ENCODE measurements at places on chromosomes 6 and 20.

DNA sequence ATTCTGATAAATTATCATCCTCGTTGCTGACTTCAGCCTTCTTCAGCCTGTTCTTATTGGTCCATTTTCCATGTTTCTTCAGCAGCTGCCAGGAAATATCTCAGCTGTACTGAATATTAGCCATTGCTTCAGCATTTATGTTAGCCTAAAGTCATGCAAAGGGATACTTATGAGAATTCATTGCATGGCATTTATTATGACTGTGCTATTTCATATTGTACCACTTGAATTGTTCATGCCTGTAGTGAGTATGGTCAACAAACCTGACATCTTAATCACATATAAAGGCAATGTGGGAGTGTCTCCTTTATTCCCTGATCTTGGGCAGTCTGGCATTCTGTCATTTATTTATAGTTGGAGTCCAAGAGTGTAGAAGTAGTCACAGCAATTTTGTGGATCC lies 193.4 kb upstream of the SLC35B3 start:
- DNase-seq: no peak

DNA sequence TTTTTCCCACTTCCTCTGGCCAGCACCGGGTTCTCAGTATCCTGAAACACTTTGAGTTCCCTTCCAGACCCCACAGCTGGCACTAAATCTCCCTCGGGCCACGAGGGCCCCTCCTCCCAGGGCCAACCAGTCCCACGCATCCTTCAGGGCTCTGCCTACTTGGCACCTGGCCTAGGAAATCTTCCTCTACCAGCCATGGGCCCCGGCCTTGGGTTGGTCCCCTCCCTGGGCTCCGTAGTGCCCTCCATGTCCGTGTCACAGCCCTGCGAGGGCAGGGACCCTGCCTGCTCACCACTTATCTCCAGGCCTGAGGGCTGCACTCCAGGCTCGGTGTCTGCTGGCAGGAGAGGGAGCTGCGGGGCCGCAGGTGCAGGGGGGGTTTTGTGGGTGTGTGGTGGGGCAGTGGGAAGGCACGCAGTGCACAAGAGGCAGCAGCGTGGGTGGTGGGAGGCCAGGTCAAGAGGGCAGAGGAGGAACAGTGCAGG lies 48.8 kb upstream of the CDH22 start:
- DNase-seq: no peak

DNA sequence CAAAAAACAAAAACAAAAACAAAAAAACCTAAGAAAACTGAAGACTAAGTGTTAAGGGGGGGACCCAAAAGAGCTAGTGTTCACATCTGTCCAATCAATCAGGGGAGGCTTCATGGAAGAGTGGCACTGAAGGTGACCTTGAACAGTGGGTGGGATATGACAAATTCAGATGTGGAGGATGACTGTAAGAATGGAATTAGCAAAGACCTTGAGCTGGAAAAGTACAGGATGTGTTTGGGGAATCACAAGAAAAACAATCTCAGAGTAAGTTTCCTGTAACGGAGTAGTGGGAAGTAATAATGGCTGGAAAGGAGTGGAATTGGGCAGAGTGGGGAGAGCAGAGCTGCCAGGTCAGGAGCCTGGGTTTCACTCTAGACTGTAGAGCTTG lies 2.9 kb upstream of the IER3 start:
- DNase-seq: no peak

DNA sequence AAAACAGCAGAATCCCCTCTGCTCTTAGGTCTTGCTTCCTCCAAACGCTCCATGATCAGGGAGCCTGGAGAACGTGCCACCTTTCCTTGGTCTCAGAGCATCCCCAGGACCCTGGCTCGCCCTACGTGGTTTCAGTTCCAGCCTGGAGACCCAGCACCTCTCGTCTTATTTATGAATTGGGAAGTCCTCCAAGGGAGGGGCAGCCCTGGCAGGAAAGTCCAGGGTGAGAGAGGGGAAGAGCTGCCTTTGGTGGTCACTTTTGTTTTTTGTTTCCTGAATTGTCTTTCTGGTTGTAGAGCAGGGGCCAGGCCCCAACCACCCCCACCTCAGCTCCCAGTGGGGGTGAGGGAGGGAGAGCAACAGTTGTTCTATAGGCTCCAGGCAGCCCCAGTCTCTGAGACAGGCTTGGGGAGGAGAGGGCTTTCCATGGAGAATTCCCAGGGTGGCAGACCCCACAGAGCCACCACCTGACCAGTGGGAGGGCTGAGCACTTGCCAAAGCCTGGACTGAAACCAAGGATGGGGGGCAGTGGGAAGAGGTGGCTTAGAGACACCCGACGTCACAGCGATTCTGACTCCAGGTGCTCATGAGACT lies 88.8 kb downstream of the PRND start:
- no peak for DNase-seq

- no peak for DNase-seq
Observed at GRCh38 chr6:28337121-28337520, 1.2 kb upstream of the ZSCAN31 start.

DNA sequence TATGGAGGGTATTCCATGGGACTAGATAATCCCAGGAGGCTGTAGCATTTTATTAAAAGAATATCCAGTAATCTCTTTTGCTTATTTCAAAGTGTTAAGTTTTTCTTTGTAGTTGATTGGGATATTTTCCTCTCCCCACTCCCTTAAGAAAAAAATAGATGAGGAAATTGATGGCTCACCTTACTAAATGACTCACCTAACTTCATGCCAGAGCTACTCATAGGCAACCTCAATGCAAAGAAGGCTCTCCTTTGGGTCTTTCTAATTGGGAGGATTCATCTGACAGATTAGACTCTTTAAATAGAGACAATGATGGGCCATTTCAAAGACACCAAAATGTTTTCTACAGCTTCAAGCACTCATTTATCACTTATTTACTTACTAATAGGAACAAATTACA lies 528.5 kb upstream of the BTBD3 start:
- DNase-seq: no peak

GRCh38 chr6:12369781-12370262 lies 79.7 kb downstream of the EDN1 start:
- DNase-seq: no peak

DNA sequence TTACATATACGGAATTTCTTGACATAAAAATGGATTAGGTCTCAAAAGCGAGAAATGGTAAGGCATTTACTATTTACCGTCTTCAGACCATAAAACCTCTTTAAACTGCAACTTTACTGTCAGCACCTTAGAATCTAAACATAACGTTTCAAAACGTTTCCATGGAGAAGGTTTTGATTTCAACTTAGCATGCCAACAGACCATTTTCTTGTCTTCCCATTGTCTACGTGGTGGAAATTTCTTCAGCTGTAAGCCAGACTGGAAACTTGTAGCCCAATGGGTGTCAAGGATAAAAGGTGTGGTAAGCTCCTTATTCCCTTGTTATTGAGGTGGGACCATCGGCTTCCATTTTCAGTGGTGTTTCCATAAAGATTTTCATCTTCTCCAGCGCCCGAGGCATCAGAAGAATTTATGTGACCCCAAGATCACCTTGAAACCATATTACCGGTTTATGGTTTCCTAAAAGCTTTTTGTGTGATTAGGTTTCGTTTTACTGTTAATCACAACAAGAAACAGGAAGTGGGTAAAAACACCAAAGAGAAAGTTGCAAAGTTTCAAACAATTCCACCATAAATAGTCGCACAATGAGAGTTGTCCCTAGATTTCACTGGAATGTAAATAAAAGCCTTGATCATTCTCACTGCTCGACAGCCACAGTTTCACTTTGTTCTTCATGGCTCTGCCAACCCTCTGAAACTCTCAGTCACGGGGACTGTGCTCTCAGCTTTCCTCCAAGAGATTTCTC lies 63.0 kb upstream of the CD2AP start:
- DNase-seq: peak; percentile 47

GRCh38 chr6:127939442-127940066 lies 38.7 kb upstream of the THEMIS start:
- DNase-seq: no peak

- no peak for DNase-seq
Observed at GRCh38 chr6:136073216-136073615, 176.9 kb downstream of the MTFR2 start.

DNA sequence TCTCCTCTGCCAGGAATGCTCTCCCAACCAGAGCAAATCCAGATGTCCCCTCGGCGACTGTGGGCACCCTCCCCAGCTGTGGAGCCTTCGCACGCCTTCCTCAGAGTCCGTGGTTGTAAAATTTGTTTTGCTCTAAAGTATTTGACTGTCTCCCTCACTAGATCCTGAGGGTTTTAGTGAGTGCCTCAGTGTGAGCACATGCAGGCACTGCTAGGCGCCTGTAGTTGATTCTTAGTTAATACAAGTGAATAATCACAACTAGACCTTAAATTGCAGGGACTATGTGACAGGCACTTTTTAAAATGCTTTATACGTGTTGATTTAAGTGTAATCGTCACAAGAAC lies 680 bp upstream of the MTCH1 start:
- DNase-seq: no peak

DNA sequence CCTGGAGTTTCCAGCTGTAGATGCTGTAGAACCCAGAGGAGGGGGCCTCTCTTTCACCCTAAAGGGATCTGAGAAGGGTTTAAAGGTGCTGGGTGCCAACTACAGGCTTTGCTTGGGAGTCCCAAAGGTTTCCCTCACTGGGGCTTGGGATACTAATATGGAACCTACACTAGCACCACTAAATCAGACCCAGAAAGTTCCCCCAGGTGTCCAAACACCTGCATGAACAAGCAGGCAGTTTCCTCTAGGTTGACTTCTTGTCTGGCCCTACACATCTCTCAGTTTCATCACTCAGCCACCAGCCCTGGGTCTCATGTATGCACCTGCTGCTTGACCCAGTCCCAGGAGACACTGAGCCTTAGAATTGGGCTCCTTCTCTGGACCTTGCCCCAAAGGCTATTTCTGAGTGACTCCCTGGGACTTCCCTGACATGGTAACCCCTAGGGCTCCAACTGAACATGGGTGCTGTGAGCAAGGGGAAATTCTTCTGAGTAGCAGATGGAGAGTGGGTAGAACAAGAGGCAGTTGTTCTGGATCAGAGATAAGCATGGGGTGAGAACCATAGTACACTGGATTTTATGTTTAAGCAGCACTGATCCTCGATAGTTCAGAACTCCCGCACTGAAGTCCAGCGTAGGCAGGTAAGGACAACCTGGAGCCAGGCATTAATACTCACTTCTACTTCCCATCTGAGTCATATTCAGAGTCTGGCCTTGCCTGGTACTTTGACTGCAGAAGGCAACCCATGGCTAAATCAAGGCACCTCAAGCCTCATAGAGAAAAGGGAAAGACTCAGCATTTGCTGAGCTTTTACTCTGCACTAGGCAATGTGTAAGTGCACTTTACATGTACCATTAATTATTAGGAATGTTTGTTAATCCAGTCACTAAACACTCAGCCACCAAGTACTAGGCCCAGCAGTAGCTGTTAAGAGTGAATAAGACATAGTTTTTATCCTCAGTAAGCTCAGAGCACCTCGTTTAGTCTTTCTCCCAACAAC lies 16.8 kb downstream of the BCL2L1 start:
- no peak for DNase-seq

- no peak for DNase-seq
Observed at GRCh38 chr20:19940988-19941460, 76.1 kb upstream of the NAA20 start.

- DNase-seq: no peak
Observed at GRCh38 chr20:37892001-37892400, 10.9 kb upstream of the VSTM2L start.

- peak; percentile 13 for DNase-seq
Observed at GRCh38 chr6:143498428-143498827, 13.1 kb downstream of the FUCA2 start.

- no peak for DNase-seq
Observed at GRCh38 chr20:52785679-52786078, 186.5 kb upstream of the TSHZ2 start.

DNA sequence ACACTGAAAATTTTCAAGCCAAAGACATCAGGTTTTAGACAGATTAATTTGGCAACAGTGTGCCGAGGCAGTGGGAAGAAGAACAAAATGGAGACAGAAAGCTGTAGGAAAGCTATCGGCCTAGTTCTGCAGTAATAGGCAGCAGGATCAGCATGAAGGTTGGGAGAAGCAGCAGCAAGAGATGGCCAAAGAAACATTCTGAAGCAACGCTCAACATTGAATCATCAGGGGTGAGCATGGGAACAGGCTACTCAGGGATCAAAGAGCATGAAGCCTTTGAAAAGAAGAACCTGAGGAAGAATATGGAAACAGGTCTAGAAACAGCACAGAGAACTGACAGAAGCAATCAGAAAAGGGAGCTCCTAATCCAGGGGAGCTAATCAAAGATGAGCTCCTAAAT lies 7.1 kb upstream of the DST start:
- DNase-seq: no peak

DNA sequence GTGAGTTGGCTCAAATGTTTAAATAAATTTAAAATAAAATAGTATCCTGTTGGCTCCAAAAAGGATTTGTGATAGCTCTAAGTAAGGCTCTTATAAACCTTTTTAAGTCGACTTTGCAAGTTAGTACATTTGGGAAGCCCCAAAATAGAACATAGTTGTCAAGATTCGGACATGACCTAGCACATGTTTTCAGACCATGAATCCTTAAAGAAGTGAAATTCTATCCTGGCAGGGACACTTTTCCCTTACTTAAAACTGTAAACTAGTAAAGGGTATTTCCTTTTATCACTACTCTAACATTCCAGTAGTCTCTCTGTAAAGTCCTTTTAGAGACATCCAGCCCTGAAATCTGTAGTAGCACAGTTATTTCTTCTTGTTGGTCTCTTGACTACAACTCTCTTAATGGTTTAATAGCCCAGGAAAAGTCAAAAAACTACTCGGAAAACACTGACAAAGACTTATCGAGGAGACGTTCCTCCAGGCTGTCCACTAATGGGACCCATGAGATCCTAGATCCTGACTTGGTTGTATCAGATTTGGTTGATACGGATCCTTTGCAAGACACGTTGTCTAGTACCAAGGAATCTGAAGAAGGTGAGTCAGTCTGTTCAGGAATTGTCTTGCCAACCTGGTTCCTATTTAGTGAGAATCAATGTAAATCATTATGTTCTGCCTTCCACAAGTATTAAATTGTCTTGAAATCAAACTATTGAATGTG lies 83.6 kb downstream of the SCAND1 start:
- no peak for DNase-seq

DNA sequence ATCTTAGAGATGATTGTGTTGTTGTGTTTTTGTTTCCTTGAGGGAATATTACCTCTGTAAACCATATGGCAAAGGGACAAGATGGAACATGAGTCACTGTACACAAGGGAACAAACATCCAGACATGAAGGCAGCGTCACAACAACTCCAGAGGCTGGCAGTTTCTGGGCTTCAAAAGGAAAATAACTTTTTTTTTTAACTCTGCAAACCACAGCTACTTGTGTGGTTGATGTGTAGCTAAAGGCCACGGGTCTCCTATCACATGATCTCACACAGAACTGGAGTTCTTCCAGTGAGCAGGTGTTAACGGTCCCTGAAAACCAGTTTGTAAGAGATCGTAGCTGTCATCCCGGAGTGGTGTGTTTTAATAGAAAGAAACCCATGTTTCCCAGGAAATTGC lies 33.2 kb upstream of the HBS1L start:
- peak; percentile 79 for DNase-seq

DNA sequence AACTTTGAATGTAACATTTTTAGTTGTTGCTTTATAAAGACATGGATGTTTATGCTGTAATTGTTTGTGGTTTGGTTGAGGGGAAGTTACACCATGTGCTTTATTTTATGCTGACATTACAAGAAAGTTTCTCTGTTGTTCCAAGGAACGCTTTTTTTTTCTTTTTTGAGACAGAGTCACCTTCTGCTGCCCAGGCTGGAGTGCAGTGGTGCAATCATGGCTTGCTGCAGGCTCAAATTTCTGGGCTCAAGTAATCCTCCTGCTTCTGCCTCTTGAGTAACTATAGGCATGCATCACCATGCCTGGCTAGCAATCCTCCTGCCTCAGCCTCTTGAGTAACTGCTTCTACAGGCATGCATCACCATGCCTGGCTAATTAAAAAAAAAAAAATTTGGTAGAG lies 21.0 kb upstream of the IFNGR1 start:
- DNase-seq: no peak

- no peak for DNase-seq
Observed at GRCh38 chr6:133918208-133918930, 29.5 kb downstream of the TCF21 start.

All from central memory CD4-positive, alpha-beta T cell (primary cell).